ENCODE measurements at places on chromosomes 7 and 10.

DNA sequence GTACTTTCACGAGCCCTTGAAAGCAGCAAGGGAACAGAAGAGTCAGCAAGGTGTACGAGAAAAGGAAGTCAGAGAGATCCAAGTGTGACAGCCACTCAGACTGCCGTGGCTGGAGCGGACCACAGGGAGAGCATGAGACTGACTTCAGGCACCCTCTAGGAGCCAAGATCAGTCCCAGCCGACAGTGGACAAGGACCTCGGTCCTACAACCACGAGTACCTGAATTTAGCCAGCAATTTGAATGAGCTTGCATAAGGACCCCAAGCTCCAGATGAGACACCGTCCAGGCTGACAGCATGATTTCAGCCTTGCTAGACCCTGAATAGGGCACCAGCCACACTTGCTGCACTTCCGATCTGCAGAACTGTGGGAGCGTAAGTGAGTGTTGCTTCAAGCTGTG lies 13.7 kb upstream of the EBF3 start:
- no peak for DNase-seq

DNA sequence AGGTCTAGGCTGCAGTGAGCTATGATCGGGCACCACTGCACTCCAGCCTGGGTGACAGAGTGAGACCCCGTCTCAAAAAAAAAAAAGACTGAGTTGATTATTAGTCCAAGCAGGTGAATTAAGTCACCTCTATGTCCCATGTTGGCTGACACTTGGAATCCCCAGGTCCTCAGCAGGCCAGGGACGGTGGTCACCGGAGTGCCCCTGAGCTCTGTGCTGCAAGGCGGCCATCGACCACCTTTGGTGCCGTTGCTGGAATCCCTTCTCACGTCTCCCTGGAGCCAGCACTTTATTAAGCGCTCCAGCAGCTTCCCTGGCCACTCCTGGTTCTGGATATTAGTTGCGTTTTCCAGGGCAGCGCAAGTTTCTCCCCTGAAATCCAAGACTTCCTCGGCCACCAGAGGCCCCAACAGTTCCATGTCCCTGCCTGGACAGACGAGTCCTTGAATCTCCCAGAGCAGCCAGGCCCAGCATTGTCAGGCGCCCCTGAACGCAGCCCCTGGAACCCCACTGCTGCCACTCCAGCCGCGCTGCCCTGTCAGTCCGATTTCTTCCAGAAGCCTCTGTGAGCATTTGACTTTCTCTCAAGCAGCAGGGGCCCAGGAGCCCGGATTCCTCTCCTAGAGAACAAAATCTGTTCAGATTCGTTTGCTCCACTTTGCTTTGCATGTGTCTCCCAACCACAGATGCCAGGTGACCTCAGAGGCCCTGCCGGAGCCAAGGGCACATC lies 38.4 kb upstream of the FOXL3 start:
- no peak for DNase-seq

- DNase-seq: no peak
Observed at GRCh38 chr7:157189405-157189804, 50.7 kb downstream of the UBE3C start.

DNA sequence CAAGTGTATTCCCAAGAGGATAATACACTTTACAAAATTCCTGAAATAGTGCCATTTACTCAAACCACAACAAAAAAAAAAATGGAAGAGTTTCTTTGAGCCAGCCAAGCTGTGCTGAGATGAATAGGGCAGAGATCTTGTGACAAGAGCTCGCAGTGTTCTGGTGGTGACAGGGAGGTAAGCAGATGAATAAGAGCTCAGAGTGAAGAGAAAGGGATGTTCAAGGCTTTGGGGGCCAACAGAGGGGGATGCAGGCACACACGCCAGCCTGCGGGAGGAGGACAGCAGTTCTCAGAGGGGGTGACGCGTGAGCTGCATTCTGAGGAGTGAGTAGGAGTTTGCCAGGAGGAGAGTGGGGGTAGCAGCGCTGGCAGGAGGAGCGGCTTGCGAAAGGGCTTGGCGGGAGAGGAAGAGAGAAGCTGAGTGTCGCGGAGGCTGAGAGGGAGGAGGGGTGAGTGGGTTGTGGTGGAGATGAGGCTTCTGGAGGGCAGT lies 194.4 kb upstream of the IMMP2L start:
- DNase-seq: peak; percentile 68

DNA sequence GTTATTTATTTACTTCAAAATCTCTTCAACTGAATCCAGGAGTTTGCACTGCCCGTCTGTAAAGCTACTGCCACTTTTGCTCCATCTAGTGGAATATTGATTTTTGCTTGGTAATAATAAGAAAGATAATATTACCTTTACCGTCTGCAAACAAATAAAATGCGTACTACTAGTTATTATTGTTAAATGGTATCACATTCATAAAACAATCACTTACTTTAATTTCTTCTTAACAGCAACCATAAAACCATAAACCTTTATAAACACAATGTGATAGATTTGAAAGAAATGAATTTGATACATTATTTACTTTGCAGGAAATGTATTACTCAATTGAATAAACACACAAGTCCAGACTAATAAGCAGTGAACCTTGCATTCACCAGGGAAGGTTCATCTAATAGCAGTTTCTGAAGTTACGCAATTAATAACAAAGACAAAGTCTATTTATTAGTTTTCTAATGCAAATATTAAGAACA lies 6.4 kb downstream of the AGMO start:
- no peak for DNase-seq

DNA sequence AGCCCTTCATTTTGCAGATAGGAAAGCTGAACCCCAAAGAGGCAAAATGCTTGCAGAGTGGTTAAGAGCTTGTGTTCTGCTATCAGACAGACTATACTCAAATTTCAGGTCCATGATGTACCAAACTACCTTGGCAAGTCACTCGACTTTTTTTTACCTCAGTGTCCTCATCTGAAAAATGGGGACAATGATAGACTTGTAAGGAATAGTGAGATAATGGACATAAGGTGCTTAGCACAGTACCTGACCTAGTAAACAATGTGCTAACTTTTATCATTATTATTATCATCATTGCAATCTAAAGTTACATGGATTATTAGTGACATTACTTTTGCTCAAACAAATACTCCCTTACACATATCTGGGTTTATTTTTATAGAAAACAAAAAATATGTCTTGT lies 79.4 kb upstream of the ARID5B start:
- no peak for DNase-seq

DNA sequence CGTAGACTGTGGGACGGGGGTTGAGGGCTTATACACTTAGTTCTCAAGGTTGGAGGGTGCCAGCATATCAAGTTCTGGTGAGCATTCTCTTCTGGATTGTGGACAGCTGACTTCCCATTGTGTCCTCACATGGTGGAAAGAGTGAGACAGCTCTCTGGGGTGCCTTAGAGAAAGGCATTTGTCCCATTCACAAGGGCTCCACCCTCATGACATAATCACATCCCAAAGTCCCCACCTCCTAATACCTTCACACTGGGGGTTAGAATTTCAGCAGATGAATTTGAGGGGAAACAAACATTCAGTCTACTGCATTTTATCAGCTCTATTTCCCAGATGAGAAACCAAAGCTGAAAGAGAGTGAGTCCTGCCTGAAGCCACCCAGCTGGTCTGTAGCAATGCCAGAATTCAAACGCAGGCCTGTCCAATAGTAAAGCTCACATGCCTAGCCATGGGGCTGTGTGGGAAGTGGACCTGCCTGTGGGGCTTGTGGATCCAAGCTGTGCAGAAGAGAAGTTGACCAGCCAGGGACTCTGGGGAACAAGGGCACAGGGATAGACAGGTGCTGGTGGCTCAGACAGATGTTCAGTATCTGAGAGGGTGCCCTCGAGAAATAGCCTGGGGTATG lies 34.9 kb upstream of the LOXL4 start:
- no peak for DNase-seq

GRCh38 chr10:111716032-111716431 lies 467.5 kb downstream of the GPAM start:
- DNase-seq: no peak

DNA sequence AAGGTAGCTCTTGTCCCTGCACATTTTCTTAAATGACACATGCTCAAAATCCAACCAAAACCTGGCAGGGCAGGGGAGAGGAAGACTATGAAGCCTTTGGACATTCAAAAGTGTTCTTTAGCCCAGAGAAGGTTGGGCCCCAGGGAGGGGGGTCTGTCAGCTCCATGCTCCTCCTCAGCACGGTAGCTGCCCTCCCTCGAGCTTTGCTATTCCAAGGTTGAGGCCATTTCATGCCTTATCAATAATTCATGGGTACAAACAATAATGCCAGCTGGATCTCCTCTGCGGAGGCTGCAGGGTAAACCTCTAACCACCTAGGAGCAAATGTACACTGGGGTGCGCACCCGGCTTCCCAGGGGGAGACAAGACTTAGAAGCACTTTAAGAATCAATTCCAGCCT lies 61.5 kb downstream of the SLIT1 start:
- no peak for DNase-seq

Measured in left cardiac atrium (tissue), 4 donors.